ENCODE measurements at places on chromosomes 7 and 10. TPM values are rescaled to one million over a fixed set of nuclear protein-coding genes. Genes with fewer than 3 reads are reported as not detected.

FFAR4 gene
- not detected for total RNA-seq

PDE1C gene
- 0.26 TPM for total RNA-seq

CYP2C8 gene
- total RNA-seq = not detected

HYAL4 gene
- total RNA-seq = not detected

METTL27 gene
- 8.1 TPM for total RNA-seq

DEPP1 gene
- 11.5 TPM for total RNA-seq

COBL gene
- 0.39 TPM for total RNA-seq

IL6 gene
- total RNA-seq = 0.40 TPM

ADARB2 gene
- 0.40 TPM for total RNA-seq

UBE3C gene
- total RNA-seq = 60.8 TPM

CCDC3 gene
- 4.7 TPM for total RNA-seq

All from epithelial cell of alveolus of lung (primary cell).